ENCODE measurements at places on chromosomes 1 and 21.

- DNase-seq: no peak
Measured at GRCh38 chr1:98101364-98101763, 180.5 kb upstream of the DPYD start.

DNA sequence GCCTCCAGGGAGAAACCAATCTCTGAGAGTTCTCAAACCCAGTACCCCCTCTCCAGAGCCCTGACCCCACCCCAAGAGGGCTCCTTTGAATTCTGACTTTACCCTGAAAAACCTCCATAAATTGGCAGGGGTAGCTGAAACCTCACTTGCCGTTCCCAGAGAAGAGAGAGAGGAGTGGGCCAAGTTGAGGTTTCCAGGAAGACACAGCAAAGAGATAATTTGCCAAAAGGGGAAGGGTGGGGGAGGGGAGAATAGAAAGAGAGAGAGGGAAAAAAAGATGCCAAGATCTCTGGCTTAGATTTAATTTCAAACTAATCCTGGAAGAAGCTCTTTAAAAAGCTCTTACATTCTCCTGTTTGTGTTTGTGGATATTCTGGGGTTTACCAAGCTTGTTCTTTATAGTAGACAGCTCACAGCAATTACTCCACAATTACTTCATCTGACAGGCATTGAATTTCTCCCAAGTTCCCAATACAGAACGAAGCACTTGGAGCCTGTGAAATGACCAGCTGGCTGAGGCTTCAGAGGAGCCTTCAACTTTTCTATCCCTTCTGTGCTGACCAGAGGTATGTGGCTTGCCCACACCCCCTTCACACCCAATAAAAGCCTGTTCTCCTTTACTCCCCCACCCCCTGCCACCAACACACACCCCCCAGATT, 1.1 kb upstream of the GRHL3 start:
- DNase-seq: peak; percentile 52

DNA sequence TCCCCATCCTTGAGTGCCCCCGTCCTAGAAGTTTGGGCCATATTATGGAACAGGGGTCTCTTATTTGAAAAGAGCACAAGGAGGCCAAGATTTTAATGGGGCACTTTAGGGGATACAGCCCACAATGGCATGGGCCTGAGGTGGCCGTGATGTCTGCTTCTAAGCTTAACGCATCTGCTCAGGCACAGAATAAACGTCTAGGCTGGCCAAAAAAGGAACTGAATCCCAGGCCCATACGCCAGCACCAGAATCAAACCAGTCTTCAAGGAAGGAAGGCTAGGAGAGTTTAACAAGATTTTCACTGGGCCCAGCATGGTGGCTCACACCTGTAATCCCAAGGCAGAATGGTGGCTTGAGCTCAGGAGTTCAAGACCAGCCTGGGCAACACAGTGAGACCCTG, 9.2 kb upstream of the SARS1 start:
- no peak for DNase-seq

- no peak for DNase-seq
Measured at GRCh38 chr1:78570539-78570938, 49.7 kb upstream of the IFI44L start.

DNA sequence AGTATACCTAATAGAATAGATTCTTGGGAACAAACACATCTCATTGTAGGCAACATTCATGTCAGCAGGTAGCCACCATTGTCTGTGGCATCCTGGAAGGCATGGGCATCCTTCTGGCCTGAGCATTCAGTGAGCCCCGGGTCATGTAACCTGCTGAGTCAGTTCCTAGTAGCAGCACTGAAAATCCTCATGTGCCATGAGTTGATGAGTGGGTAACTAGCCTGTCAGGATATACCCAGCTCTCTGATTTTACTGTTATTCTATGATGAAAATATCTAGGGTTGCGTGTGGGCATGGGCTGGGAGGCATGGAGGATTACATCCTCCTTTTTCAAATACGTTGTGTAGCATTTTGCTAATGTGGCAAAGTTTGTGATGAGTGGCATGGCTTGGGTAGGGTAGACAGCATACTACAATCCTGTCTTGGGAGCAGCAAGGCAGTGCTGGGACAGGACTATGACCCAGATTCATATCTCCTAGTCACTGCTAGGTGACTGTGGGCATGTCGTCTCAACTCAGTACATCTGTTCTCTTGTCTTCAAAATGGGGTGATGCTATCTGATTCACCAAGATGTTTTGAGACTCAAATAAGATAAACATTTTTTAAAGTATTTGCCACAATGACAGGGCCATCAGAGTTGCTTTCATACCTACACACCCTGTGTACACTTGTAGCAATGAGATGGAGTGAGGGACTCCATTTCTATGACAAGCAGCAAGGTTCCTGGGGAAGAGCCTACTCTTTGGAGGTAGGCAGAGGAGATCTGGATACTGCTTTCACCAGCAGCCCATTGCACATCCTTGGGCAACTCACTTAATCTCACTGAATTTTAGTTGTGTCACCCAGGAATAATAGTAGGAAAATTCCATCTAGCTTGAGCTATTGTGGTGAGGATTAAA, 62.5 kb downstream of the CD58 start:
- no peak for DNase-seq

DNA sequence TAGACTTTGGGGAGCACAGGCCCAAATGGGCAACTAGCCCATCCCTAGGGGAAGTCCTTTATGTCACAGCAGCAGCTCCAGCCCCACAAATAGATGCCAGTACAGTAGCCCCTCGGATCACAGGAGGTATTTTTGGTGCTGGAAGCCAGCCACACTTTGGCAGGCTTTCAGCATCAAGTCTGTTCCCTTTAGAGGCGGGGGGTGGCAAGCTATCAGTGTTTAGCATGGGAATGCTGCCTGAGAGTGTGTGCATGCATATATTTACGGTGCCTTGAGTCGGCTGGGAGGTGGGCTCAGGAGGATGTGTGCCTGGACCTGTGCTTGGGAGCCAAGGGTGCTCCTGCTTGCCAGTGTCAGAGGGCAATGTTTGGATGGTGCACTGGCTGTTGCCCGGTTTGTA, 3.5 kb upstream of the PLXNA2 start:
- DNase-seq: peak; percentile 88

- no peak for DNase-seq
Measured at GRCh38 chr1:117003223-117003875, 1.8 kb downstream of the CD101 start.

DNA sequence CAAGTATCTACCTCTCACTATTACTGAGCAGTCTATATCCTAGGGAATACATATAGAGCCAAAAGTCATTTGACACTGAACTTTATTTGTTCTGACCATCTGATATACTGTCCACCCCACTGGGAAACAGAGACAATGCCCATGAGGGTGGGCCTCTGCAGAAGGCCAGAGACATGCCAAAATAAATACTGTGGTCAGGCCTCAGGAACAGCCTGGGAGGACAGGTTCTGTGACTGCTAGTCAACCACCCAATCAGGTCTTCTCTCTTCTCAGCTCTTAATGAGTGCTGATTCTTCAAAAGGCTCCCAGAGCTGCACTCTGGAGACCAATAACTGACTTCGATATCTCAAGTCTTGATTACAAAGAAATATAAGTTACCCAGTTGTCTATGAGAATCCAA, 5.5 kb upstream of the ANKRD35 start:
- no peak for DNase-seq

DNA sequence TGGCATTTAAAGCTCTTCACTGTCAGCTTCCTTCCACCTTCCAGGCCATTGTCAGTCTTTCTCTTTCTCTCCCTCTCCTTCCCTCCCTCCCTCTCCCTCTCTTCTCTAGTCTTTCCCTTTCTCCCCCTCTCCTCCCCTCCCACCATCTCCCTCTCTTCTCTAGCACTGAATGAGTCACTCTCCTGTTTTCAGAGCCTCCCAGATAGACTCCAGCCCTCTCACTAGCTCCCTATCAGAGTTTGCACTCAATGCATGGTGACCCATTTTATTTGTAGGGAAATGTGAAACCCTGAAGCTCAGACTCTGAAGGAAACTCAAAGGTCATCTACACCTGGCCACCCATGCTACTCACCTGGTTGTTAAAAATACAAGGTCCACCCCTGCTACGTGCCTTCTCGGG, 4.4 kb upstream of the MATN1 start:
- DNase-seq: no peak

GRCh38 chr1:182783068-182783467, 6.5 kb upstream of the NPL start:
- no peak for DNase-seq

- DNase-seq: no peak
Measured at GRCh38 chr1:39900662-39901463, 854 bp downstream of the MYCL start.

DNA sequence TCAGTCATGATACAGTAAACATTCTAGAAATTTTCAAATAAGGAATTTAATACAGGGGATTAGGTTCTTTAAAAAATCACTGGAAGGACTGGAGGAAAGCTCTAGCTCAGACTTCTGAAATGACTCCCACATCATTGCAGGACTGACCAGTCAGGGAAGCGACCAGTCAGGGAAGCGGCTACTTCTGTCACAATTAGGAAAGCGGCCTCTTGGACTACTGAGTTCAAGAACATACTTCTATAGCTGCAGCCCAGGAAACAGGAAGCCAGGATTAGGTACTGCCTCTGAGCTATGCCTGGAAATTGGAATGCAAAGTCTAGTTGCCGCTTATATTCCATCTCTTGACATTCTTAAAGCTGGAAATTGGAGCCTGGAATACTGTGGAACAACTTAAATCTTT, 45.5 kb downstream of the USP25 start:
- no peak for DNase-seq

GRCh38 chr1:40042341-40042740, 1.8 kb downstream of the CAP1 start:
- no peak for DNase-seq

- peak; percentile 6 for DNase-seq
Measured at GRCh38 chr1:39576016-39576657, 453 bp downstream of the PABPC4 start.

- no peak for DNase-seq
Measured at GRCh38 chr1:59178339-59179187, 118.3 kb upstream of the FGGY start.

GRCh38 chr21:45076245-45076711, 1.9 kb downstream of the ADARB1 start:
- DNase-seq: no peak

DNA sequence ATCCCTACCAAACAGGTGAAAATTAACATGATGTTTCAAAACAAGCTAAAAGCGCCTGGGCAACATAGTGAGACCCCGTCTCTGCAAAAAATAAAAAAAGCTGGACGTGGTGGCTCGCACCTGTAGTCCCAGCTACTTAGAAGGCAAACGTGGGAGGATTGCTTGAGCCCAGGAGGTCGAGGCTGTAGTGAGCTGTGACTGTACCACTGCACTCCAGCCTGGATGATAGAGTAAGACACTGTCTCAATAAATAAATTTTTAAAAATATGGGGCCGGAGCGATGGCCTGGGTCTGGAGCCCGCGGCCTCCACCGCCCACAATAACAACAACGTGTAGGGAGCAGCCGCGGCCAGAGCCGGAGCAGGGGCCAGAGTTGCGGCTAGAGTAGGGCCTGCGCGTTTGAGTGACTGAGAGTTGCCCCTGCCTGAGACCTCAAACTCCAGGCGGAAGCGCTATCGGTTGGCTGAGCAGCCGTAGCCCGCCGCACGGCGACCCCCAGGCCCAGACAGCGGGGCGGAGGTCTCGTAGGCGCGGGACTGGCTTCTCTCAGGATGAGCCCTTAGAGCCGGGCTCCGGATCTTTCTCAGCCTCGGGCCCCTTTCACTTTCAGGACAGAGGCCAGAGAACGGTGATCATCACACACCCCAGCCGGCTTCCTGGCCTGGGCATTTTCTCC, 41.4 kb downstream of the ZMYM1 start:
- DNase-seq: no peak

- DNase-seq: peak; percentile 95
Measured at GRCh38 chr1:111909030-111909429, 80.4 kb downstream of the KCND3 start.
